ENCODE measurements at places on chromosomes 1 and 21.

DNA sequence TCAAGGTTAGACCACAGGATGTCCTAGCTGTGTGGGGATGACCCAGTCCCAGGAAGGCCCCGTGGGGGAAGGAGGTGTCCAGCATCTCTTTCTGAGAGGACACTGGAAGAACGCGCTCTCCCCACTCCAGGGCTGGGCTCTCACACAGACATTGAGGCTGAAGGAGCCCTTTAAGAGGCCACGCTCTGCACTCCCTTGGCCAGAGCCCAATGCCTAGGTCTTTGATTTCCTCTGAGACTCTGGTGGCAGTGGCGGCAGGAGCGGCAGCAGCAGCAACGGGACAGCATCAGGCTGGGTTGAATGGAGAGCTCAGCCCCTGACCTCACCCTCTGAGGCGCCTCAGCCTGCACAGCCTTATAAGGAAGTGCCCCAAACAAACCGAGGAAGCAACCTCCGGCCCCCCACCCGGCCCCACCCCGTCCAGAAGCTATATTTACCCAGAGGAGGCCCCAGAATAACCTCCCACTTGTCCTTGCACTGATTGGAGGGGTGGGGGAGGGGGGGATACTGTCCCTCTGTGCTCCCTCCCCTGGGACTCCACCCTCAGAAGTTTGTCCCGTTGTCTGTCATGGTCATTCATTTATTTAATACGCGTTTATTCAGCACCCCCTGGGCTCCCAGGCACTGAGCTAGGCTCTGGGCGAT, 12.3 kb downstream of the NES start:
- DNase-seq = no peak

DNA sequence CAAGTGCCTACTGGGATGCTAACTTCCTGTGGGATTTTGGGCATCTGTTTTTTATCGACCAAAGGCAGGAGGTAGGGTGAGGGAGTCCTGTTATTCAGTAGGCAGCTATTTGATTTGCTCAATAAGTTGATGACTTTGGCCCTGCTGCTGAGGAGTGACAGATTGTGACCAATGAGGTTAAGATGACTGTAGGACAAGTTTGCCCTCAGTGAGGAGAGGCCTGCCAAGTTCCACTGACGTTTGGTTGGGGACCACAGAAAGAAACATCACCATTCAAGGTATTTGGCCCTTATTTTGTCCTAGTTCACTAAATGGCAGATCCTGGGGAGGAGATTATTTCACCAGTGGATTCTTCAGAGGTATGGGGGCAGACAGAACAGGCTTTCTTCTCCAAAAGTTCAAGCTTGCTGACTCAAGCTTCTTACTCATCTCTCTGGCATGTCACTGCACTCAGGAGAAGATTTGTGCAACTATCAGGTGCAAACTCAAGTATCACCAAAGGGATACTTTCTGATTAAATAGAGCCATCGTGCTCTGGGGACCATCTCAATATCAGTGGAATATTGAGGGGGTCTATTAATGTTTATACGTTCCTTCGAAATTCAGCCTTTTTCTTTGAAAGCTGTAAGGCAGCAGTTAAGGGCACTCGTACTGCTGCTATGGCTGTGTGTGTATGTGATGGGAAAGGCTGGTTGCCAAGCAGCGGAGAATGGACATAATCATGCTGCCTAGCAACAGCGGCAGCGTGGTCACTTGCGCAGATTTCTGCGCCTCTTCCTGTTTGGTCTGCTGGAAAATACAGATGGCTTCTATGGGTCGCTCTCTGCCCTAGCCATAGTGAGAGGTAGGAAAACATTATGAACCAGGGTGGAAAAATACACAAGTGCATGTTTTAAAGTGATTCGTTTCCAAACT, 78.7 kb downstream of the PBX1 start:
- peak; percentile 20 for DNase-seq

GRCh38 chr1:19672237-19672636, 7.6 kb downstream of the HTR6 start:
- DNase-seq = no peak

DNA sequence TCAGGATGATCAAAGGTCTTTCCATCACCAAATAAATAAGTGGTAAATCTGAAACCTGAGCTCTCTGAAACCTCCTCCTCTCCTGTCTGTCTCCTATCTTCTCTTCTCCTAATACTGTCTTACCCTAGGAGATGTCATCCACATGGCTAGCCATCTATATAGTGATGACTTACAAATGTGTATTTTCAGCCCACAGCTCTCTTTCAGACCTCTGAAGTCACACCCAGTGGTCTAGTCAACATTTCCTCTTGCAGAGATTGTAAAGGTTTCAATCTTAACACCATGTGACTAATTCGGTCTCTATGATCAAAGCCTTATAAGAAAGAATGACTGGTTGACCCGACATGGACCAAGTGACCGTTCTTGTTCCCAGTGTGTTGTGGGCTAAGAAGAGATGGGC, 63.1 kb upstream of the DPT start:
- DNase-seq = no peak

DNA sequence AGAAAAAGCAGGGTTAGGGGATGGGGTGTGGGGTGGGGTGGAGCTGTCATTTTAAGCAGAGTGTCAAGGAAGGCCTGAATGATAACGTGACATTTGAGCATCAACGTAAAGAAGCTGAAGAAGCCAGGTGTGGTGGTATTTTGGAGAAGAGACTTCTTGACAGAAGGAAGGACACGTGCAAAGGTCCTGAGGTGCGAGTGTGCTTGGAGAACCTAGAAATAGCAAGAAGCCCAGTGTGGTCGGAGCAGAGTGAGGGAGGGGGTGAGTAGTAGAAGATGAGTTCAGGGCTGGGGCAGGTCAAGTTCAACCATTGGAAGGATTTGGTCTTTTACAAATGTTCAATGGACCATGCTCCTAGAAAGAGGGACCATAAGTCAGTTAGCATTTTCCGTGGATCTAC, 140.2 kb upstream of the ZBTB40 start:
- DNase-seq = no peak

- DNase-seq = no peak
Observed at GRCh38 chr1:185654199-185654951, 79.8 kb upstream of the HMCN1 start.

- DNase-seq = no peak
Observed at GRCh38 chr1:208606959-208607358, 362.8 kb upstream of the PLXNA2 start.

GRCh38 chr1:94925004-94925403, 1.9 kb downstream of the CNN3 start:
- DNase-seq = no peak

DNA sequence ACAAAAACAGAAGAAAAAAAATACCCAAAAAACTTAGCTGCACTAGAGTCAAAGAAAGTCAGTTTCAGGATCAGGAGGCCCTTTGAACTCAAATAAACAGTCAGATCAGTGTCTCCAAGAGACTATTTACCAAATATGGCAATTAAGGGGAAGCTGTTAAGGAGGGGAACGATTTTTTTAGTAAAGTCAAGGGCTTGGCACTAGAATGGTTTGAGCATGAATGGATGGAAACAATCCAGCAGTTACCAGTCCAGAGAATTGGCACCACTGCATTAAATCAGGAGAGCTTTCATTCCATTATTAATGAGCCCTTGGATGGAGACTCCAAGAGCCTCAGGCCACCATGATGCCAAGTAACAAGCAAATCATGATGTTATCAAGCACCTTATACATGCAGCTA, 7.2 kb downstream of the TRAPPC3 start:
- DNase-seq = no peak

DNA sequence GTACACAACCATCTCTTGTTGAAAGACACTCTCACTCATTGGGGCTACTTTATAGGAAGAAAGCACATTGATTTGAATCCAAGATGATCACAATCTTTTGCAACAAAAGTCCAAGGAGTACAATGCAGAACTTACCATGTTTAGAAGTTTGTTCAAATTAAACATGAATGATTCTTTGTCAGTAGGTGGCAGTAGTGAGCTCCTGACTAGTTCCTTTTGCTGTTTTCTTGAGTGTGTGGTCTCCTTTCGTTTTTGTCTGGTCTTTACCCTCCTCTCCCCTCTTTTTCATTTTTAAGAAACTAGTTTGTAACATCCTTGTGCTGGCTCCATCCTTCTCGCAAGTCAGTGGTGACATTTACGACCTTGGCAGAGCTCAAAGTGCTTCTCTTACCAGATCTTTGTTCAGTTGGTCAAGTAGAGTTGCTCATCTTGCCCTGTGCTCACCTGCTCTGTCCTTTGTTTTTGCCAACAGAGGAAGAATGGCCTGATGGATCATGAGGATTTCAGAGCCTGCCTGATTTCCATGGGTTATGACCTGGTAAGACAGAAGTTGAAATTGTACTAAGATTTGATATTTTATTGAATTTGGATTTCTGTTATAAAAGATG, 35.7 kb upstream of the MTR start:
- DNase-seq = no peak

- no peak for DNase-seq
Observed at GRCh38 chr1:212951126-212951946, 995 bp downstream of the VASH2 start.

- peak; percentile 99 for DNase-seq
Observed at GRCh38 chr1:155308493-155309422, at the start of gene FDPS. FDPS (plus strand) TSS chr1:155308866; CDS start chr1:155309790, 924 bp downstream.

DNA sequence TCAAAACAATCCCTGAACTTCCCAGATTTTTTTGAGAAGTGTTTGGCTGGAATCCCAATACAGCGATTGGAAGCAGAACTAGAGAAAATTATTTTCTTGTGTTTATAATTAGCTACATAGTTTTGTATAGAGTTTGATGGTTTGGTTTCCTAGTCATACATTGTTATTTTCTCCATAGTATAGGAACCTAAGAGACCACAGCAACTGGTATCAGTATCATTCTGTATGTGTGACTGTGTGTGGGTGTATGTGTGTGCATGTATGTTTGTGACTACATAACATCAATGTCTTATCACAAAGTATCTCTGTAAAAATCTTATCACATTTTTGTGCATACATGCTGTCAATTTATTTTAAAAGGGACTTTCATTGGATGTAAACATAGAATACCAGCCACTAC, 780.5 kb downstream of the MRPL39 start:
- DNase-seq = no peak

Data from caudate nucleus (tissue), 63 donors.